ENCODE measurements at places on chromosomes 7 and 10.

DNA sequence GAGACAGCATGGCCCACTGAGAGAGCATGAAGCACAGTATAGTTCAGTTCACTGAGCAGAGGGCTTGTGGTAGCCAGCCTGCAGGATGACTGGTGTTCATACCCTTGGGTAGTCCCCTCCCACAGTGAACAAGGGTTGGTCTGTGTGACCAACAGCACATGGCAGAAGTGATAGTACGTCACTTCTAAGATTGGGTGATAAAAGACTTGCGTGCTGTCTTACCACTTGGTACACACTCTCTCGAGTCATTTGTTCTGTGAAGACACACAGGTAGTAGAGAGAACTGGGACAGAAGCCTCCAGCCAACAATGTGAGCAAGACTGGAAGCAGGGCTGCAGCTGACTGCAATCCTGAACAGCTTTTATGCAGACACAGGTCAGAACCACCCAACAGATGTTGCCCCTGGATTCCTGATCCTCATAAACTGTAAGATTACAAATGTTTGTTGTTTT, 14.6 kb downstream of the EPC1 start:
- DNase-seq: no peak

- no peak for DNase-seq
Measured at GRCh38 chr7:42414941-42415505, 178.0 kb upstream of the GLI3 start.

DNA sequence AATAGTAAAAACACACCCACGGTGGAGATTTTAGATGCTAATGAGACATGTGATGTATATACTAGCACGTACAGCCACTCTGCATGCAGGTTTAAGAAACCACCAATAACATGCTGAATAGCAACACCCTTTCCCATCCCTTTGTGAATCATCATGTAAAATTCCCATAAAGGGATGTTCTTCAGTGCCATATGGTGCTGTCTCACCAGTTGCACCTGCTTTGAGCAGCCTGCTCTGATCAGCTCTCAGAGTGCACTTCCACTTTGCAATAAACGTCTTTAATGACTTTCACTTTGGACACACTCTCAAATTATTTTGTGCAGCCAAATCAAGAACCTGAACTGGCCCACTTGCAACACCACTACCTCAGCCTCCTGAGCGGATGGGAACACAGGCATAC, 615.0 kb downstream of the ANKRD7 start:
- DNase-seq: no peak

DNA sequence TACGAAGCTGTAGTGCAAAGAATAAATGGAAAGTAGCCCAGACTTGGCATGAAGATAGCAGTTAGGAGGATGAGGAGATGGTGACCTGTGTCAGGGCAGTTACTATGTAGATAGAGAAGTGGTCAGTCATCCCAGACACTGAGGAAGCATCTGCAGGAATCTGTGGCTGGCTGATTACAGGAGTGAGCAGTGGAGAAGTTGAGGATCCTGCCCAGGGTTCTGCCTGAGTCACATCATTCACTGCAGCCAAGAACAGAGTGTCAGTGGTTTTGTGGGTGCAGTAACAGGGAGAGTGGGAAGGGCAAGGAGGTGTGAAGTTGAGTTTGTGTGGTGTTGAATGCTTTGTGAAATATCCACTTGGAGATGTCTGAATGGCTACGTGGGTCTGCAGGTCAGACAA, 676.4 kb upstream of the NRP1 start:
- DNase-seq: no peak
